ENCODE measurements at places on chromosomes 13 and 19. TPM values are rescaled to one million over a fixed set of nuclear protein-coding genes. Genes with fewer than 3 reads are reported as not detected.
A peak's percentile ranks its signal among the peaks of the same experiment; 100 is the strongest.

The RFPL4A gene
- not detected for total RNA-seq

The NCR1 gene
- total RNA-seq = not detected

The GJB2 gene
- 54.2 TPM for total RNA-seq

The ATP8A2 gene
- not detected for total RNA-seq

The APOC4 gene
- not detected for total RNA-seq

The TPTE2 gene
- total RNA-seq = not detected

The SLITRK6 gene
- 3.8 TPM for total RNA-seq

The GFY gene
- total RNA-seq = not detected

The NUMBL gene
- 27.6 TPM for total RNA-seq

The IGLON5 gene
- total RNA-seq = 0.13 TPM

DNA sequence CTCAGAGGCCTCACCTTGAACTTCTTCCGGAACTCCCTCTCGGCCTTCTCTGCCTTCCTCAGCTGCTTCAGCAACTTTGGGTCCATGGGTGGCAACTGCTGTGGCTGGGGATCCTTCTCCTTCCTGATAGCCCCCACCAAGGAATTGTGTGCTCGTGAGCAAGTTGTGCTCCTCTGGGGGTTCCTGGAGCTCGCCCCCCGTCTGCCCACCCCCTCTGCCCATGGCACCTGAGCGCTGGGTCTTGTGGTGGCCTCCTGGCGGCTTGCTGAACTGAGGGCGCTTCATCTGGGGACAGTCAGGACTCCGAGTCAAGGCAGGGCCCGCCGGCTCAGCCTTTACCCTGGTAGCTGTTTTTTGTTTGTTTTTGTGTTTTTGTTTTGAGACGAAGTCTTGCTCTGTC, 11.6 kb downstream of the PRAM1 start:
- no peak overlapping the region for H3K4me3 ChIP-seq
- no peaks in the 10 kb centered on the region for H3K36me3 ChIP-seq
- DNase-seq = no peak

GRCh38 chr13:79937311-79937710, 403.6 kb downstream of the SPRY2 start:
- no peaks in the 10 kb centered on the region for H3K36me3 ChIP-seq
- H3K4me1 ChIP-seq = peaks cover 20% of the 10 kb centered on the region
- H3K4me3 ChIP-seq = no peak overlapping the region
- H3K27ac ChIP-seq = peak overlapping the region; percentile 93

DNA sequence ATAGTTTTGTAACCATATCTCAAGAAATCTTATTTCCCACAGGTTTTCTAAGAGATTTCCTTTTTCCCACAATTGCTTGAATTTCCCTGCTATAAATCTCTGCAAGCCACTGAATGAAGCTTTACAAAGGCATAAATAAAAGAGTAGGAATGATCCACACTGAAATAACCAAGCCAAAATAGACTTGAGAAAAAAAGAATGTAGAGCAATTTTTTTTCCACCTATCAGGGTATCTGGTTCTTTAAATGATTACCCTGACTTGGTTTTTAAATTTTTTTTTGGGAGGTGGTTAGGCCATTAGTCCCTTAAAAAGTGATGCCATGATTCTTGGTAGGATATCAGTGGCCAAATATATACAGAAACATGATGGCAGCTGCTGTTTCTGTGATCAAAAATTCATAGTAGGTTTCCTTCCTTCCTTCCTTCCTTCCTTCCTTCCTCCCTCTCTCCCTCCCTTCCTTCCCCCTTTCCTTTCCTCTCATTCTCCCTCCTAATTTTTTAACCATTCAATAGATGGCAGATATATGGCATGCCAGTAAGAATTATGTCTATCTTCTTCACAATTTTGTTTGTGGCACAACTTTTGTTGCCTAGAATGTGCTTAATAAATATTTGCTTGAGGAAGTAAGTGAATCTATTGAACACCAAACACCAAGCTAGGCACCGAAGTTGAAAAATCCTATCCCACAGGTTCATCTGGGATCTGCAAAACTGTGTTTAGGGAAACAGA, 233.7 kb downstream of the LHFPL6 start:
- no peak overlapping the region for H3K4me3 ChIP-seq
- H3K27me3 ChIP-seq = no peaks in the 10 kb centered on the region
- no peaks in the 10 kb centered on the region for H3K4me1 ChIP-seq
- DNase-seq = no peak

DNA sequence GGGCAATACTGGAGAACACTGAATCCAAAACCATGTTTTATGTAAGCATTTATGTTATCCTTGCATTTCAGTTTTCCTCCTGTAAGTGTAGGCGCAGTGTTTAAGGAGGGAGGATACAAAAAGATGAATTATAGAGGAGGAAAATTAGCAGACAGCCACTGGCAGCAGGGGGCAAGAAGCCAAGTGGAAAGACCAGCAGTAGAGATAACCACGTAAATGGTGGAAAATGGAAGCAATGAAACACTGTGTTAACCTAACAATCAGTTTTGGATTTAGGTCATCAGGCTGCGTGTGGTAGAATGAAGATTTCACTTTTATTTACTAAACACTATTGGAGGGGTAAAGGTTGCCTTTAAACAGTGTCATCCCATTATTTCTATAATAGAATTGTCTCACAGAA, 447.3 kb downstream of the GPC6 start:
- no peak overlapping the region for H3K27ac ChIP-seq
- no peaks in the 10 kb centered on the region for H3K4me1 ChIP-seq
- H3K36me3 ChIP-seq = no peaks in the 10 kb centered on the region
- H3K27me3 ChIP-seq = no peaks in the 10 kb centered on the region
- no peak overlapping the region for H3K4me3 ChIP-seq

GRCh38 chr13:23876265-23876664, 12.9 kb downstream of the MIPEP start:
- no peak overlapping the region for H3K4me3 ChIP-seq
- H3K27ac ChIP-seq = no peak overlapping the region
- H3K27me3 ChIP-seq = no peaks in the 10 kb centered on the region
- H3K36me3 ChIP-seq = no peaks in the 10 kb centered on the region
- H3K4me1 ChIP-seq = no peaks in the 10 kb centered on the region

- H3K4me3 ChIP-seq = no peak overlapping the region
- no peaks in the 10 kb centered on the region for H3K36me3 ChIP-seq
- no peak for DNase-seq
- no peaks in the 10 kb centered on the region for H3K4me1 ChIP-seq
- no peak overlapping the region for H3K27ac ChIP-seq
Observed at GRCh38 chr13:109548374-109548773, 238.0 kb downstream of the IRS2 start.

DNA sequence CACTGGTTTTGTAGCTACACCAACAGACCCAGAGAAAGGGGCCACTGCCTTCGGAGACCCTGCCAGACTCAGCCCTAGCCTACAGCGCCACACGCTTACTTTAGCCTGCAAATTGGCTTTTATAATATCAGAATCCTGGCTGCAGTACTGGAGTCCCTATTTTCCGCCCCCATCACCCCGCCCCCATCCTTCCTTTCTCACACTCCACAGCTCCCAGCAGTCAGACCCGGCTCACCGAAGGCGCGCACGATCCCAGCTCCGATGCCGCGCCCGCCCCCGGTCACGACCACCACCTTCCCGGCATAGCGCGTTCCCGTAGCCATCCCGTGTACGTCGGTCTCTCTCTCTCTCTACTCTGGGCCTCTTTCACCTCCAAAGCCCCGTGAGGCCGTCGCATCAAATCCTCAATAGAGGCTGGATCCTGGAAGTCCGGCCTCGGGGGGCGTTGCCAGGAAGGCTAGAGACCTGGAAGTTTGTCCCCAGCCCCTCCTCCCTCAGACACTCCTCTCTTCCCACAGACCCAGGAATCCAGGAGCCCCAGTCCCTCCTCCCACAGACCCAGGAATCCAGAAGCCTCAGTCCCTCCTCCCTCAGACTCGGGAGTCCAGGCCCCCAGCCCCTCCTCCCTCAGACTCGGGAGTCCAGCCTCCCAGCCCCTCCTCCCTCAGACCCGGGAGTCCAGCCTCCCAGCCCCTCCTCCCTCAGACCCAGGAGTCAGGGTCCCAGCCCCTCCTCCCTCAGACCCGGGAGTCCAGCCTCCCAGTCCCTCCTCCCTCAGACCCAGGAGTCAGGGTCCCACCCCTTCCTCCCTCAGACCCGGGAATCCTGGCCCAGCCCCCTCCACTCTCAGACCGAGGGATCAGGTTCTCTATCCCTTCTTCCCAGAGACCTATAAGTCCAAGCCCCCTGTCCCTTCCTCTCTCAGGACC, at the start of gene HSD17B14:
Gene HSD17B14, minus strand, starts transcription at position 403 of the 929 bp plus-strand sequence. Its CDS starts 80 bp downstream, at position 323.
- H3K4me1 ChIP-seq = no peaks in the 10 kb centered on the region
- no peaks in the 10 kb centered on the region for H3K27me3 ChIP-seq
- H3K4me3 ChIP-seq = peak within 1 kb of the TSS; percentile 82
- H3K27ac ChIP-seq = peak within 1 kb of the TSS; percentile 86
- no peak for DNase-seq
- H3K36me3 ChIP-seq = no peaks in the 10 kb centered on the region

DNA sequence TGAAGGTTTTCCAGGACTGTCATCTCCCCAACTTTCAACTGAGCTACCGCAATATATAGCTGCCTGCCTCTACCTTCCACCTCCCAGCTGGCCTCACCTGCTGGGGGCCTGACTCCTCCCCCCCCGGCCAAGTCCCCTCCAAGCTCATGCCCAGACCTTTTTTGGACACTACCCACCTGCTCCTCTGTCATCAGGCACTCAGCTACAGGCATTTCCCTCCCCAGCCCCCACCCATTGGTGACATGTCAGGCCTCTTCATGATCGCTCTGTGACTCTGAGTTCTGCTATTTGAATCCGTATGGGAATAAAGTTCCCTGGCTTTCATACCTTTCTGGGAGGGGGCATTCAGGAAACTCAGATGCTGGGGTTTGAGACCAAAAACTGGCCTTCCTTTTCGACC, 1.8 kb downstream of the PRKACA start:
- no peak overlapping the region for H3K4me3 ChIP-seq
- H3K4me1 ChIP-seq = peaks cover 42% of the 10 kb centered on the region
- no peaks in the 10 kb centered on the region for H3K36me3 ChIP-seq
- no peak for DNase-seq
- no peak overlapping the region for H3K27ac ChIP-seq

DNA sequence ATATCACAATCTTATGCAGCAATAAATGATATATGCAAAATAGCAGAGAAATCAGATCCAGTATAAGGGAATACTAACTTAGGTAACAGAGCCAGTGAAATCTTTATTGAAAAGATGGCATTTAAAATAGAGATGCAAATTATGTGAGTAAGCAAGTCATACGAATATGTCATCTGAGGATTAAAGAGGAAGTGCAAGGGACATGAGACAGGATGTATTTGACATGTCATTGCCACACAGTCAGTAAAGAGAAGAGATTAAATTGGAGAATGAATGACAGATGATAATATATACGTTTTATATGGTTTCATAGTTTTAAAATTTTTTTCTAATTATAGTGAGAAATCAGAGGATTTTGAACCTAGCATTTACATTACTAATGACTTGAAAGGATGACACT, 426.4 kb downstream of the SLITRK5 start:
- H3K27me3 ChIP-seq = no peaks in the 10 kb centered on the region
- no peaks in the 10 kb centered on the region for H3K4me1 ChIP-seq
- H3K27ac ChIP-seq = no peak overlapping the region
- DNase-seq = no peak

- no peak overlapping the region for H3K4me3 ChIP-seq
- DNase-seq = no peak
Observed at GRCh38 chr19:5186293-5187050, 154.1 kb downstream of the PTPRS start.

GRCh38 chr19:49985871-49986270, 24.9 kb upstream of the SIGLEC11 start:
- no peaks in the 10 kb centered on the region for H3K36me3 ChIP-seq
- no peaks in the 10 kb centered on the region for H3K27me3 ChIP-seq
- no peaks in the 10 kb centered on the region for H3K4me1 ChIP-seq
- no peak for DNase-seq
- H3K27ac ChIP-seq = no peak overlapping the region
- H3K4me3 ChIP-seq = no peak overlapping the region

GRCh38 chr13:96342852-96343465, 253.1 kb downstream of the HS6ST3 start:
- H3K27me3 ChIP-seq = no peaks in the 10 kb centered on the region
- H3K27ac ChIP-seq = no peak overlapping the region
- no peaks in the 10 kb centered on the region for H3K36me3 ChIP-seq
- no peak overlapping the region for H3K4me3 ChIP-seq
- no peaks in the 10 kb centered on the region for H3K4me1 ChIP-seq

DNA sequence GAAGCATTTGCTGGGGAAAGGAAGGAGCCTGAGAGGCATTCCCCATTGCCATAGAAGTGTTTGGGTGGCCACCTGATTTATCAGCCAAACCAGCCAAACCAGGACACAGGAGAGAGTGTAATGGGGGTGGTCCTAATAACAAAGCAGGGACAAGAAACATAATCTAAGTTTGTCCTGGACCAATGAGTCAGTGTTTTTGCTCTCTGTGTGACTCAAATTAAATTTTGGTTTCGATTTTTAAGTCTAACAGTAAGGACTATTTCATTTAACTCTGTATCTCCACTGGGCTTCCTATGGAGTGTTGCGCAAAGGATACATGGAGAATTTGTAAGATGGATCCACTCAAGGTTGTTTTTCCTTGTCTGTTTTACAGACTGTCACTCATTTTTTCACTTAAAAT, 19.5 kb upstream of the TRPC4 start:
- DNase-seq = no peak
- no peaks in the 10 kb centered on the region for H3K4me1 ChIP-seq
- H3K36me3 ChIP-seq = no peaks in the 10 kb centered on the region

DNA sequence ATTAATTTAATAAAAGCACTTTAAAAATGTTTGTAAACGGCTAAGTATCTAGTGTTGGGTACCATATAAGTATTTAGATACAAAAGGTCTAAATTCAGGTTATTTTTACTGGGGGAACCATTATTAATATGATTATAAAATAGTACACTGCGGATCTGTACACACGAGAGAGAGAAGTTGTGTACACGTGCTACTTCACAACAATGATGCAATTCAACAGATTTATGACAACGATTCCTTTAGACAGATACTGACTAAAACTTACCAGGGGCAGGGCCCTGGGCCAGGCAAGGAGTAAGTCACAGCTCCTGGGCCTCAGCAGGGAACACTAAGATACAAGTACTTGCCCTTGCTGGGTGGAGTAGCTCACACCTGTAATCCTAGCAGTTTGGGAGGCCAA, 29.1 kb upstream of the TPTE2 start:
- no peaks in the 10 kb centered on the region for H3K36me3 ChIP-seq
- DNase-seq = no peak
- no peak overlapping the region for H3K27ac ChIP-seq
- H3K4me3 ChIP-seq = no peak overlapping the region

GRCh38 chr19:36142496-36142895, 2.6 kb downstream of the CAPNS1 start:
- H3K36me3 ChIP-seq = peaks cover 17% of the 10 kb centered on the region
- DNase-seq = no peak
- no peak overlapping the region for H3K27ac ChIP-seq
- H3K27me3 ChIP-seq = no peaks in the 10 kb centered on the region

- H3K4me3 ChIP-seq = no peak overlapping the region
- no peak overlapping the region for H3K27ac ChIP-seq
- no peaks in the 10 kb centered on the region for H3K27me3 ChIP-seq
- H3K4me1 ChIP-seq = no peaks in the 10 kb centered on the region
- DNase-seq = no peak
Observed at GRCh38 chr19:1533510-1534150, 9.8 kb downstream of the PLK5 start.

- H3K36me3 ChIP-seq = no peaks in the 10 kb centered on the region
- no peak overlapping the region for H3K4me3 ChIP-seq
- no peak for DNase-seq
Observed at GRCh38 chr13:113049521-113049941, 56.1 kb upstream of the F7 start.

- no peaks in the 10 kb centered on the region for H3K36me3 ChIP-seq
- no peak for DNase-seq
- no peaks in the 10 kb centered on the region for H3K27me3 ChIP-seq
- peak overlapping the region; percentile 82 for H3K4me3 ChIP-seq
- H3K4me1 ChIP-seq = peaks cover 7% of the 10 kb centered on the region
Observed at GRCh38 chr19:5976768-5977167, 1.2 kb downstream of the RANBP3 start.
